Upper lobe of right lung (tissue), 1 donor: ENCODE measurements at places on chromosomes 3 and 15.

GRCh38 chr15:80550219-80550907, 144.7 kb upstream of the ABHD17C start:
- no peak for DNase-seq

GRCh38 chr3:78887547-78888011, 880.2 kb downstream of the ROBO1 start:
- DNase-seq = no peak

- DNase-seq = no peak
Measured at GRCh38 chr3:105834768-105835167, 34.0 kb downstream of the CBLB start.

- DNase-seq = no peak
Measured at GRCh38 chr3:24451461-24452099, 43.1 kb downstream of the THRB start.

DNA sequence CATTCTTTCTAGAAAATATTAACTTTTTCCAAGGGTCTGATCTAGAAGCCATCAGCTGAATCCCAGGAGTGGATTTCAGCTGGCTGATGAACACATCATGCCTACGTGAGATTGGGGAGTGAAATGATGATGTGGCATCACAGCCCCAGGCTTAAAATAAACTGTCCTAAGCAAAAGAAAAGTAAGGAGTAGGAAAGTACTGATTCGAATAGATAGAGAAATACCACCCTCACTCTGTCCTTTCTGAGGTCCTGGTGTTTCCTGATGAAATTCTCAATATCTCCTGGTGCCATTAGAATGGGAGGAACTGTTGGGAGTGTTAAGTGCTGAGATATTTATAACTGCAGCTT, 376.8 kb upstream of the SEMA6D start:
- no peak for DNase-seq

DNA sequence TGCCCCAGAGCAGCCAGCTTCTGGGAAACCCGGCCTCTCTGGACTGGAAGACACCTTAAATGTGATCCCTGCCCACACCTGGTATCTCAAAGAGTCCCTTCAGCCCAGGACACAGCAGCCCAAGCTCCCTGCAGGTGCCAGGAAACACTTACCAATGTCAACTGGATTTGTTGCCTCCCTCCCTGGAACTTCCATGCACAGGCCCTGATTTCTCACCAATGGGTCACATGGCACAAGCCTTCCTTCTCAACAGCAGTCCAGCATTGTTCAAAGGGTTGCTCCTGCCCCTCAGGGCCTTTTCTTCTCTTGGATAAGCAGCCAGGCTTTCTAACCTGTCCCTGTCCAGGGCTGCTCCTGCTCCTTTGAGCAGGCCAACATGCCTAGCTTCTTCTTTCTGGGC, 31.6 kb downstream of the ANP32A start:
- no peak for DNase-seq

DNA sequence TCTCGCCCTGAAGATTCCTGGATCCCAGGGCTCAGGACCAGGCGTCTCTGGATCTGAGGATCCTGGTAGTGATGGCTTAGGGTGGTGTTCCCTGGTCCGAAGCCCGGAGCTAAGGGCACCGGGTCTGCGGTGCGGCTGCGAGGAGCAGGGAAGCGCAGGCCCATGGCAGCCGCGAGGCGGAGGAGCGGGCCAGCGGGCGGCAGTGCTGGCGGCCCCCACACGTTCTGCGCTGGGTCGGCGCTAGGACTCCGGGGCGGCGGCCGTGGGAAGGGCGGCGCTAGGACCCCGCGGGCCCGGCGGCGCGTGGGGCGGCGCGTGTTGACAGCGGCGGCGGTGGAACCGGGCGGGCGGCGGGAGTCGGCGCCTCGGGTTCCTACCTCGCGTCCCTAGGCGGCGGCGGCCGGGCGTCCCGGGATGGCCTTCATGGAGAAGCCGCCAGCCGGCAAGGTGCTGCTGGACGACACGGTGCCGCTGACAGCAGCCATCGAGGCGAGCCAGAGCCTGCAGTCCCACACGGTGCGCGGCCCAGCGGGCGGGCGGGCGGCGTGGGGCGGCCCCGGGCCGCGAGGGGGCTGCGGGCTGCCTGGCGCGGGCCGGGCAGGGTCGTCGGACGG, at the start of gene PXK:
PXK (plus strand) TSS at position 318 of the 614 bp plus-strand sequence; CDS start at position 415, 97 bp downstream.
- peak; percentile 92 for DNase-seq

DNA sequence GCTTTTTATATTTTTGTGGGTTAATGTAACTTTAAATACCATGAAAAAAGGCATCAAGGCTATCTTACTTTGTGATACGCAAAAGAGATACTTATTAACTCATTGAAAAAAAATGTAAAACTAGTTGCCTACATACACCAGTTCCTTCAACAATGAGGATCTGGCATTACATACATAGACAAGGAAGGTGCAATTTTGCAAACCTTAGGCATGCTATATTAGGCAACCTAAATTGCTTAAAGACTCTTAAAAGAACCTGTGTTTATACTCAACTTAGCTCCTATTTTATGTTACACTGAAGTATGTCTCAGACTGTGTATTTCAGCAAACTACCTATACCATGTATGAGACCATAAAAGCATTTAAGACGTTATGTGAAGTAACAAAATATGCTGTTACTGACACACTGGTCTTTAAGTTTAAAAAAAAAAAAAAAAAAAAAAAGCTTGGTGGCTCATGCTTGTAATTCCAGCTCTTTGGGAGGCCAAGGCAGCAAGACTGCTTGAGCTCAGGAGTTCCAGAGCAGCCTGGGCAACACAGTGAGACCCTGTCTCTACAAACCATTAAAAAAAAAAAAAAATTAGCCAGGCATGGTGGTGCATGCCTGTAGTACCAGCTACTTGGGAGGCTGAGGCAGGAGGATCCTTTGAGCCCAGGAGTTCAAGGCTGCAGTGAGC, 9.1 kb downstream of the TASOR start:
- no peak for DNase-seq
